ENCODE measurements at places on chromosomes 1 and 21.
A peak's percentile ranks its signal among the peaks of the same experiment; 100 is the strongest.

GRCh38 chr21:17343055-17343454 lies 169.8 kb upstream of the CXADR start:
- DNase-seq, result no peak

DNA sequence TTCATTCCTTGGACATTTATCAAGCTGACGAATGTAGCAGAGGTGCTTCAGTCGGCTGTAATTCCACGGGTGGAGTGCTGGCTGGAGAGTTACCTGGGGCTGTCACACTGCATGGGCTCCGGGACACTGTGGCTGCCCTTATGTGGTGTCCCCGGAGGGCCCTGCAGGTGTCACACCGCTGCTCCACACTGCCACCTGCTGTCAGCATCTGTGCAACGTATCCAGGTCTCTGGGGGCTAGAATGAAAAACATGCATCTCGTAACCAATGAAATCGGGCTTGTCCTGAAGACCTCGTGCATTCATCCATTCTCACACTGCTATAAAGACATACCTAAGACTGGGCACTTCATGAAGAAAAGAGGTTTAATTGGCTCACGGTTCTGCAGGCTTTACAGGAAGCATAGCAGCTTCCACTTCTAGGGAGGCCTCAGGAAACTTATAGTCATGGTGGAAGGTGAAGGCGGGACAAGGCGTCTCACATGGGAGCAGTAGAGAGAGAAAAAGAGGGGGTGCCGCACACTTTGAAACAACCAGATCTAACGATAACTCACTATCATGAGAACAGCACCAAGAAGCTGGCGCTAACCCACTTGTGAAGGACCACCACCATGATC lies 46.7 kb upstream of the PCBP3 start:
- DNase-seq, result no peak

GRCh38 chr1:221696027-221696426 lies 45.9 kb downstream of the DUSP10 start:
- DNase-seq, result no peak

GRCh38 chr1:165300400-165300903 lies 56.1 kb downstream of the LMX1A start:
- no peak for DNase-seq

DNA sequence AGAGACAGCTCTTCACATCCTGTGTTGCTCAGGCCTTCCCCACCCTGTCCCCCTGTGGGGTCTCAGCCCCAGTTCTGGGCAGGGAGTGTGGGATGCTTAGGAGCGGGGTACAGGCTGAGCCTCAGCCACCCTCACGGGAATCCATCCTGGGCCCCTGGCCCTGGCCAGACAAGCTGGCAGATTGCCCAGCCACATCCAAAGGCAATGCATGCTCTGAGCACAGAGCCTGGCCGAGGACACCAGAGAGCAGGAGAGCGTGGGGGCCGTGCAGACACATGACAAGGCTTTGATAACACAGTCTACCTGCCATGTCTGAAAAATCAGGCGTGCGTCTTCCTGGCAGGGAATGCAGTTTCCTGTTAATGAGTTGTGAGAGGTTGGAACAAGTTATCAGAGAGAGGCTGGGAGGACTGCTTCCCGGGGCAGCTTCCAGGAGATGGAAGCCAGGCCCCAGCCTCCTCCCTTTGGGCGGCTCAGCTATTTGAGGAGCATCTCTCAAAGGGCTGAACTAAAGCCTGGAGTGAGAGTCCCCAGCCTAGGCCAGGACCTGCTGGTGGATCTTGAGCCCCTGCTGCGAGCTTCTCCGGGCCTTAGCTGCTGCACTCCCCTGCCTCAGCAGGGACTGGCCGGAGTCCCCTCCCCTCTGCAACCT lies 72.2 kb upstream of the SELENON start:
- DNase-seq, result no peak

DNA sequence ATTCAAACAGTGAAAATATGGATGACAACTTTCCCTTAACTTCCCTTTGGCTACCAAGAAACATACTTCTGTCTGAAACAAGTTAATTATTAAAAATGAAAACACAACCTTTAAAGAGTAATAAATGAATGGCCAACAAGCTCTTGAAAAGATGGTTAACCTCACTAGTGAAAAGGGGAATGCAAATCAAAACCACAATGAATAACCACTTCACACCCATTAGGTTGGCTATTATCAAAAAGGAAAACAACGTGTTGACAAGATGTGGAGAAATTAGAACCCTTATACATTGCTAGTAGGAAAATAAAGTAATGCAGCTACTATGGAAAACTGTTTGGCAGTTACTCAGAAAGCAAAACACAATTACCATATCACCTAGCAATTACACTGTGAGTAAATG lies 14.1 kb downstream of the COP1 start:
- no peak for DNase-seq

GRCh38 chr1:241957692-241958494 lies at the start of gene BECN2:
TSS of gene BECN2 (plus strand) at chr1:241957767. CDS start at chr1:241957767, 0 bp downstream.
- DNase-seq, result no peak

DNA sequence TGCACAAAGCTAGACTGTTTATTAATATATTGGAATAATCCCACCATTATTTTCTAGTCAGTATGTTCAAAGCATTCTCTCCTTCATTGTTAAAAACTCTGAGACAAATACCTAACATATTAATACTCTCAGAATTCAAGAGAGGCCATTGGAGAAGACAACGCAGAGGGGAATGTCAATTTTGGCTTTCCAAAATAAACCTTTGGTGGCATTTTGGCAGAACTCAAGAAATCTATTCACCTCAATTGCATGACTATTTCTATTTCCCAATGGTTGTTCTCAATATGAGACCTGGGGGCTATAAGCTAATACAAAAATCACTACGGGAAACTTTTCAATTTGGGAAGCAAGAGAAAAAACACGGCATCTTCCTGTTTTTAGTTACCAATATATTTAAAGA lies 58.5 kb downstream of the RUSC1 start:
- no peak for DNase-seq

DNA sequence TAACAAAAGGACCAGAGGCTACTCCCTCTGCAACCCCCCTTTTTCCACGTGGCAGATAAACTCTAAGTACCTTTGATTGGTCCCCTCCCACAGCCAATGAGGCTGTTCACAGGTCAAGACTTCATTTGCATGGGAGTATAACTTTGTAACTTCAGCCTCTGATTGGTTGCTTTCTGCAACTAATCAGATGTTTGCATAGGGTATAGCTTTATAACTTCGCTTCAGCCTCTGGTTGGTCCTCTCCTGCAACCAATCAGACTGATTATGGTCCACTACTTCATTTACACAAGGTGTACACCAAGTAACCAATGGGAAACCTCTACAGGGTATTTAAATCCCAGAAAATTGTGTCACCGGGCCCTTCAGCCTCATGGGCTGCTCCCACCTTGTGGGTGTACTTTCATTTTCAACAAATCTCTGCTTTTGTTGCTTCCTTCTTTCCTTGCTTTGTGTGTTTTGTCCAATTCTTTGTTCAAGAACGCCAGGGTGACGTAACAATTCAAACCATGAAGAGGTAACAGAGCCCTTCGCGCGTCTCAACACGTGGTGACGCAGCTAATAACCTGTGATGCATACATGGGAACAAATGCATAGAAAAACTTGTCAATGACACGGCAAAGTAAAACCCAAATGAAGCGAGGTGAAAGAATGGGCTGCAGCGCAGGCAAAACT lies 47.2 kb downstream of the VPS26C start:
- no peak for DNase-seq

DNA sequence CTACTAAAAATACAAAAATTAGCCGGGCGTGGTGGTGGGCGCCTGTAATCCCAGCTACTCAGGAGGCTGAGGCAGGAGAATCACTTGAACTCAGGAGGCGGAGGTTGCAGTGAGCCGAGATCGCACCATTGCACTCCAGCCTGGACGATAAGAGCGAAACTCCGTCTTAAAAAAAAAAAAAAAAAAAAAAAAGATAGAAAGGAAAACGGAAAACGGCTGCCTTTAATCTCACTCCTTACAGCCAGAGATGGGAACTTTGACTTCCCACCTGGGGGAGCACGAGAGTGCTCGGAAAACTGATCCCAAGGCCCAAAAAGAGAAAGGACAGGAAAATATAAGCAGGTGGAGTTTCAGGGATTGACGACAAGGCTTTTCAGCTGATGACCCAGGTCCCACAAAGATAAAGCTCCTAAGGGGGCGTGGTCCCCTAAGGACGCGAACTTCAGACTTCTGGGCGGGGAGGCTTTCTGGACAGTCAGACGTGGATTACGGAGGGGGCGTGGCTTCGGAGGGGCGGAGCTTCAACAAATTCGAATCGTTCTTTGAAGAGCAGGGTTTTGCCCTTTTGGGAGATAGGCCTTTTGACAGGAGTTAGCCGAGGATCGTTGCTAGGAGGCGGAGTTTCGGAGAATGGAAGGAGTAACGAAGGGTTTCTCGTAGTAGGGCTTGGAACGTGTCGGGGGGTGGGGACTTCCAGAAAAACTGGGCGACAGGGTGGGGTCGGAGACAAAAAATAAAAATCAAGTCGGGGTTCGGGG lies 958 bp upstream of the CKS1B start:
- peak; percentile 93 for DNase-seq

- DNase-seq, result no peak
Measured at GRCh38 chr1:43381612-43382011, 8.0 kb downstream of the MED8 start.

GRCh38 chr1:237695878-237696277 lies 194.8 kb downstream of the ZP4 start:
- DNase-seq, result no peak

DNA sequence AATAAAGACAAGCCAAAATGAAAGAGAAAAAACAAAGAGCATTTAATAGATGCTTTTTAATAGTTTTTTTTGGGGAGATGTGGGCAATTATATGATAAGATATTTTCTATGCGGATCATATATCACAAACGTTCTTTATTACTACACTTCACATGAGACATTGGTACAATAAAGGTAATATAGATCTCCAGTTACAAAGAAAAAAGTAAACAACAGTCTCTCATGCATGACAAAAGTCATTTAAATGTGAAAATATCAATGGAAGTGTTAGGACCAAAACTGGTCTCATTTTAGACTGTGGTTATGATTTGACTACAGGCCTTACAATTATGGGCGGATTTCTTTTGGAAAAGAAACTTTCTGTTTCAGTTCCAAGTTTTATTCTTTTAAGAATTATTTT lies 687.0 kb downstream of the ADGRL2 start:
- DNase-seq, result peak; percentile 31

DNA sequence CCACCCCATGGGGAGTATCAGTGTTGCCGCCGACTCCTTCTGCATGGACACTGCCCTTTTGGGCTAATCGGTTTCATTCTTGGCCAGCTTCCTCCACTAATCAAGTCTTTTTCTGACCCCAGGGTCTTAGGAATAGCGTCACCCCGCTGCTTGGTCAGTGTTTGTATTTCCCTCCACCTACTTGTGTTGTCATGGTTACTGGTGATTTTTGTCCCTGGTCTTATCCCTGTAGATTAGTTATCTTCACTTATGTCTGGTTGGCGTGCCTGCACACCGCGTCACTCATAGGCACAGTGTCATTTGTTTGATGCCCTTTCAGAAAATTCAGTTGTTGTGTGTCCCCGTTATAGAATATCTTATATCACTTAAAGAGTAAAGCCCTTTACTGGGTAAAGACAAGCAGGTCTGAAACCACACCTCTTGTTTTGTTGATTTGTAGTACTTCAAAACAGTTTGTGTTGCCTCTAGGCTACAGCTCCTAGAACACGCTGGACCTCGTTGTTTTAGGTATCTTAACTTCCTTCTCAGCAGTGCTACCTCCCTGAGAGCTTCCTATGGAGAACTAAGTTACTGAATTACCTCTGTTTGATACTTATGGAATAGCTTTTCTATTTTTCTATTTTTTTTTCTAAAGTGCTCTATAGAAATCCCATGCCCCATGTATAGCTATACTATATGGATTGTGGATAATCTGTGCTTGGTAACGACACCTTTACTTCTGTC lies 868 bp downstream of the PPP1R12B start:
- DNase-seq, result no peak

DNA sequence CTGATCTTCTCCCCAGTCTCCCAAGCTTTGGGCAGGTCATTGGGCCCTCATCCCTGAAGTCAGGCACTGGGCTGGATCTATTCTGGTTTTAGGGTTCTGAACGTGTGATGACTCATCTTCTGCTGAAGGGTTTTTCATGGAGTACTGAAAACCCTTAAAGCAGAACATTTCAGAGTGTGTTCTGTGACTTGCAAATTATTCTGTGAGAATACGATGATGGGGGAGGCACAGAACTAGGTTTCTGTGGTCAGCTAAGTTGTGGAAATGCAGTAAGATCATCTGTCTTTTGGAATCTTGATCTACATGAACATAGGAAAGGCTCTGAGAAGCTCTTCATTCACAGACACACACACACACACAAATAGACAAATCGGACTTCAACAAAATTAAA lies 46.2 kb downstream of the NAV1 start:
- no peak for DNase-seq

GRCh38 chr1:238982736-238983135 lies 403.6 kb upstream of the CHRM3 start:
- DNase-seq, result no peak

GRCh38 chr1:169699707-169700106 lies 11.7 kb downstream of the SELL start:
- no peak for DNase-seq

GRCh38 chr1:205346956-205347574 lies 9.7 kb downstream of the KLHDC8A start:
- peak; percentile 67 for DNase-seq

- no peak for DNase-seq
Measured at GRCh38 chr1:180173451-180173850, 18.8 kb downstream of the QSOX1 start.

DNA sequence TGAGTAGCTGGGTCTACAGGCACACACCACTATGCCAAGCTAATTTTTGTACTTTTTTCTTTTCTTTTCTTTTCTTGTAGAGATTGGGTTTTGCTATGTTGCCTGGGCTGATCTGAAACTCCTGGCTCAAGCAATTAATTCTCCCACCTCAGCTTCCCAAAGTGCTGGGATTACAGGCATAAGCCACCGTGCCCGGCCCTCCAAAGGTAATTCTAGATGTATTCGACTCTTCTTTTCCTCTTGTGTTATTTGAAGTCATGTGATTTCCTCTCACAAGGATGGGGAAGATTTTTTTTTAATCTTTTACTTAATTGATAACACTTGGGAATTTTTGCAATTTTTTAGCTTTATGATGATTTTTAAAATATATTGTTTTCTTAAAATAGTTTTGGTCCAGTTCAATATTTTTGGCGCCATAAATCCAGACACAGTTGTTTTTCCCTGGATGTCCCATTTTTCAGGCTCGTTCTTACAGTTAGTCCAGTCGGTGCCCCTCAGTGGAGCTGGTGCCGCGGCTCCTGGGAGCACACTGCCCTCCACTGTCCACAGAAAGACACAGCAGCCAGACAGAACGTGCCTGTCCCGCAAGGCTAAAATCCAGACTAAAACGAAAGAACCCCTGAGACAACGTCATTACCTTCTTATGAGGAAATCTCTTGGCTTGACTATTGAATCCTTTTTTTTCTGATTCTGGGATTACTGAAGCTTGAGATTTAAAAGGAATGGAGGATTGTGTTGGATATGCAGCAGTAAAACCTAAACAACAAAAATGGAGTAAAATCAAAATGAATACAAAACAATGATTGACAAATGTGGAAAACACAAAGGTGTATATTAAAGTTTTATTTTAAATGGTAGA lies 22.4 kb downstream of the STPG1 start:
- peak; percentile 18 for DNase-seq
